ENCODE measurements at places on chromosomes 3 and 15.
A peak's percentile ranks its signal among the peaks of the same experiment; 100 is the strongest.

- no peak for DNase-seq
These were observed 117.3 kb downstream of the RFTN1 start for GRCh38 chr3:16396202-16396601.

DNA sequence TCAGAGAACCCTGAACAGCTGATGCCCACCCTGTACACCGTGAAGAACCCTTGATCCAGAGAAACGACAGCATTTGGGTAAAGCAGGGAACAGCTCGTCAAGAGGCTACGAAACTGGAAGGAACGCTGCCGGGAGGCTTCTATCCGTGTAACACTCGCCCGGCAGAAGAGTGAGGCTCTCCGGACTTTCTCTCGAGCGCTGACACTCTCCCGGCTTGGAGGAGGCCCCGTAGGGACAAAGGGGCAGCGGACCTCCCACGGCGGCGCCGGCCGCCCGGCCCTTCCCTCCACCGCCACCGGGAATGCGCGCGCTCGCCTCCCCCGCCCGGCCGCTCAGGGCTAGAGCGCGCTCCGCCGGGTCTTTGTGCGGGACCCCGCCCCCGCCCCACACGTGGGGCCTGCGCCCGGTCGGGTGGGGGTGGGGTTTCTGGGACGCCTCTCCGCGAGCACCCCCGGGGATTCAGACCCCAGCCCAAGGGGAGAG lies 1.7 kb downstream of the HYAL2 start:
- peak; percentile 62 for DNase-seq

- DNase-seq: no peak
These were observed 79.0 kb downstream of the EPHA3 start for GRCh38 chr3:89186456-89186855.

GRCh38 chr15:101052031-101052620 lies 133.0 kb downstream of the LRRK1 start:
- DNase-seq: no peak

DNA sequence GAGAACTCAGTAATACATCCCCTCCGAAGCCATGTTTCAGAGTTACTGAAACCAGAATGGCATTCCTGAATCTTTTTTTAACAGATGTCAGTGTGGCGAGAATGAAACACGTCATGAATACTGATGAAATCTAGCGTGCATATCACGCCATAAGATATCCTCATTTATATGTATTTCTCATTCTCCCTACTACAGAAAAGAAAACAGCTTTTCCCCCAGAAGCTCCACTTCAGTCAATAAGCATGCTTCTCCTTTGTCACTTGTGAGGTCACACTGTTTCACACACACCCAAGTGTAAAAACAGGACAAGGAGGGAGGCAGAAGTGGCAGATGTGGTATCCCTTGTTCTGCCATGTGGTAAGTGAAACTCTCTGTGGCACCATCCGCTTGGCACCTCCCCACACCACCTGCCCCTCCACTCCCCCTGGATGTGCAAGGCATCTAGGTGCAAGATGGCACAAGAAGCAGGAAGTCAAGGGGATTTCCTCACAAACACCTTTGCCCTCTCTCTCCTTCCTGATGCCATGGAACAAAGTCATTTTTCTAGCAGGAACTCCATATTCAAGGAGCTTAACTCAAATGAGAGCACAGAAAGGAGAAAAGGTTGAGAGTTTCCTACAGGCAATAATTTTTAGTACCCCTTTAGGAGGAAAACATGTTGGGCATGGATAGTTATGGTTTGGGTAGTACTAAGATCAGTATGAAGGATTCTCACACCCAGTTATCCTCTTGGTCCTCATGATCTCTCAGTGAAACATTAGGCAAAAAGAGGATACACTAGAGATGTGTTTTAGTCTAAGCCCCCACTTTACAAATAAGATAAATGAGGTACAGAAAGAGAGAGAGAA lies 47.5 kb upstream of the FRMD4B start:
- no peak for DNase-seq

GRCh38 chr3:140198242-140198641 lies 263.3 kb downstream of the CLSTN2 start:
- no peak for DNase-seq

DNA sequence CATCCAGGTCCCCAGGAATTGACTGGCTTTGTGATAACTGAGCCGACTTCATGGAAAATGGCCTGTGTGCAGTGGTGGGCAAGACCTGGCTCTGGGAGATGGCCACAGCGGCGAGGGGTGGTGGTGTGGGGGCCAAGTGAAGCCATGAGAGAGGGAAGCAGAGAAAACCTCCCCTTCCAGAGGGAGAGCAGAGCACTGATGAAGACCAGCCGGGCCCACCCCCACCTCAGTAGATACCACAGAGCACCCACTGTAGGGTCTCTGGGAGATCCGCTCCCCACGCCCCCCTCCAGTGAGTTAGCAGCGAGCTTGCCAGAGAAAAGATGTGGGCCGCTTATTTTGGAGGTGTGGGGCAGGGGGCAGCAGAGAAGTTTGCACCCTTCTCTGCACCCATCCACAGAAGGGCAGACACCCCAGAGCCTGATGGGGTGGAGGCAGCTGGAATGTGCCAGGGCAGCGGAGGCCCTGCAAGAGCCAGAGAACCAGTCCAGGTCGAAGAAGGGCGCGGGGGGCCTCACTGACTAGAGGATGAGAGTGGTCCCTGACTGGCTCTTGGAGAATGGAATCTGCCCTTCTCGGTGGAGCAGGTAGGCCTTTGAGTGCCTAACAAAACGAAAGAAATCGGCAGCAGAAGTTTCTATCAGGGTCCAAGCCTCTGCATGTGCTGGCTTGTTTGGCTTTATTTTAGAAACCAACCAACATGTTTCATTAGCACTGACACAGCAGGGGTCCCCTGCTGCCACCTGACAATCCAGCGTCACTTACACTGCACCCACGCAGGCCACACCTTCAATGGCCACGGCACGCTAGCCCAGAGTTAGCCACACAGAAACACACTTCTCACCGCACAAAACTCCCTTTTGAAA lies 28.3 kb downstream of the MELTF start:
- no peak for DNase-seq
